ENCODE measurements at places on chromosomes 2 and 18. TPM values are rescaled to one million over a fixed set of nuclear protein-coding genes. Genes with fewer than 3 reads are reported as not detected.

Gene CXCR4
- total RNA-seq: not detected

Gene FRZB
- total RNA-seq: 0.21 TPM

Gene GKN2
- not detected for total RNA-seq

Gene ESPNL
- total RNA-seq: not detected

Gene LIMS4
- not detected for total RNA-seq

All from airway epithelial cell (primary cell).